ENCODE measurements at places on chromosomes 5 and 9.

DNA sequence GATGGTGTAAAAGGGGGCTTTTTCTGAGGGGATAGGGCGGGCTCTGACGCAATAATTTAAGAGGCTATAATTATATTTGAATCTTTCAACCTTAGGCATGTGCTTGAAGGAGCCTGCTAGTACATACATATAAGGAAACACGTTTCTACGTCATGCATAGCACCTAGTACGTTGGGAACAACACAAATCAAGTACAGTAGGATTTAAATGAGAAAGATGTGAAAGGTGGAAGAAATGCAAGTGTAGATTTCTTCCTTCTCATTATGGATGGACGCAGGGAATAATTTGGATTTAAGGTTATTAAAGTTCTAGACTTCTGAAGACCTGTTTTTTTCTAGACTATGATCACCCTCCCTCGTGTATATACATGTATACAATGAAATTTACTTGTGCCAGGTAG, 927 bp upstream of the CDO1 start:
- no peak for DNase-seq

DNA sequence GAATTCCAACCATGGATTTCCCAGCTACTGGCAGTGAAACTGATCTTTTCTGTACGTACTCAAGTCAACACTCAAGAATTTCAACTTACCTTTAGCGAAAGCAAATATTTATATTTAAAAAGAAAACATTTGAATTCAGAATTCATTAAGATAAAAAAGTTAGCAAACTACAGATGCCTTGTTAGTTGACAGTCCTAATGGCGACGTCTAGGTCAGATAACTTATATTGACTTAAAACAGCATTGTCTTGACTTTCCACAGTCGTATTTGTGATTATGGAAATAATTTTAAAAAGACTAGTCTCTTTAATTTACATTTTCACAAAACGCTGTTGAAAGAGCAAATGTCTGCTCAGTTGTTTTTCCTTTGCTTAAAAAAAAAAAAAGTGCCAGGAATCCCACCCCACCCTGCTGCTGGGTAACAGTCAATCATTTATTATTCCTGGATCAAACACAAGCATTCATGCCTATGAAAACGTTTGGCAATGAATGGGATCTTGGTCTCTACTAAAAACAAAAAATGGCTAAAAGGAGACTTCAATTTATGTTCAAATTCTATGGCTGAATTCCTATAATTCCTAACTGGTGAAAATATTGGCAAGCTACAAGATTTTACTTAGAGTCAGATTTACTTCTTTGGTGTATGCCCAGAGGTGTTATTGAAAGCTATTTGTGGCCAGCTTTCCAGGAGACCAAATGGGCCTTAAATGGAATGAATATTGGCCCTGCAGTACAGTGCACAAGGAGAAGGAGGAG, 22.0 kb downstream of the OR2S2 start:
- no peak for DNase-seq

DNA sequence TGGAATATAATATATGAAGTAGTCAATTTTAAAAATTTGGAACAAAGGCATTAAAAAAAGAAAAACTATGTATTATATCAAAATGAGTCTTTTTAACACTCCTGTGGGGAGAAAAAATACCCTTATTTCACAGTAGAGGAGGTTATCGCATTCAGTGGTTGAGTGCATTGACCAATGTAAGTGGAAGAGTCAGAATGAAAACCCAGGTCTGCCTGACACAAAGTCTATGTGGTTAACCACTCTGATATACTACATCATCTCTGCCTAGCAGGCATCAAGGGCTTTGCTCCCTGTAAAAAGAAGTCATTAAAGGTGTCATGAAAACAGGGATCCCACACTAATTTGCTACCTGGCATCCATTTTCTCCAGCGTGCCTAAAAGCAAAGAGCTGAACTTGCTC, 417.2 kb upstream of the C9orf72 start:
- DNase-seq = no peak

DNA sequence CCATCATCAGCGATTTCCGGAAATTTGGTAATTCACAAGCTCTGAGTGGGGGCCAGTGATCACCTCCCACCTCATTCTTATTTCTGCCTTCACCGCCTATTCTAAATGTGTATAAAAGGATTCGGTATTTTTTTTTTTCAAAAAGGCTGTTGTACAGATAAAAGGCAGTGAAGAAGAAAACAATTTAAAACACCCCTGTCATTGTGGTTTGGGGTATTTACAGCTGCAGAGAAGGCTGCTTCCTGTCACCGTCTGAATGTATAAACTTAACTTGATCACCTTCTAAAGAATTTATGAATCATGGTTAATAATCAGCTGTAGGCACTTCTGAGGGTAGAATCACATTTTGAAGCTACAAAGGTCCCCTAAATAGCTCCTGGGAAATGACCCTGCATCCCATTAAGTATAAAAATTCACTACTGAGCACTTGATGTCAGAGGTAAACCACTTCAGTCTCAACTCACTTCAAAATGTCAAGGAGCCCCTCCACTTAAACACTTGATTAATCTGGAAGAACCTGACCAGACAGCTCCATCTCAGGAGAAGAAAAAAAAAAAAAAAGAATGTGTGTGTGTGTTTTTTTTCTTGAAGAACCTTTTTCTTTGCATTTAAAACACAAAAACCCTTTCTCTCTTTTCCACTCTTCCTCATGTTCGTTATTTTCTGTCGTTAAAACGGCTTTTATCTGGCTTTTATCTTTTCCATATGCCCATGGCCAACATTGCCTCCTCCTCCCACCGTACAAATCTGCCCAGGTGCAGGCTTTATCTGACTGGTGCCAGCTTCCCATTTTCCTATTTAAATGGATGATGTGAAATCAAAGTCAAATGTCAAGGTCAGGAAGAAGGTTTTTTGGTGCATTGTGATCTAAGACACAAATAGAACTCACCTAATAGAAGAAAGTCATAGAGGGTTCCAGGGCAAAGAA, 291.2 kb downstream of the IRX1 start:
- DNase-seq = no peak

DNA sequence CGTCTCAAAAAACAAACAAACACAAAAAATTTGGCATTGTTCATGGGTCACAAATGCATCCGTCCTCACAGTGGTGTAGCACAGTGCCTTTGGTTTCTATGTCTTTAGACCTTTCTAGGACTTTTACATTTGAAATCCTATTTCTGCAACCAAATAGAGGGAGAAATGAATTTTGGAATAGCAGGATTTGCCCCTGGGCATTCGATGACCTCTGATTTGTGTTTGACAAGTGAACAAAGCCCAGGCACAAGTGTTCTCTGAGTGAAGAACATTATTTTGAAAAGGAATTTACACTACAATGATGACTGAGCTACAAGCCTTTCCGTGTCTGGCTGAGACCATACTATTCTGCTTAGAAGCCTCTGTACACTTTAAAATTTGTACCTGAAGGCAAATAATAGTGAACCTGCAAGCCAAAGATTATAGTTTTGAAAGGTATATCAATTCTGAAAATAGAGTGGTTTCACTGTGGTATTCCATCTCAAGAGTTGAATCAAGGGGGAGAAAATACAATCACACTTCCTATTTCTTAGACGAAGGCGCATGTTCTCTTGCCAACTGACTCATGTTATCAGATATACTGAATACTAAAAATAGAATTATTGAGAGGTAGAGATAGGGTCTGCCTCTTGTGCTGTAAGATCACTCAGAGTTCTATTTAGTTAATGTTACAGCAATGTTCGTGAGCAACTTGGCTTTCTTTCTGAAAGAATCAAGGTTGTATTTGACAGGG, 297.6 kb downstream of the KDM4C start:
- DNase-seq = no peak

DNA sequence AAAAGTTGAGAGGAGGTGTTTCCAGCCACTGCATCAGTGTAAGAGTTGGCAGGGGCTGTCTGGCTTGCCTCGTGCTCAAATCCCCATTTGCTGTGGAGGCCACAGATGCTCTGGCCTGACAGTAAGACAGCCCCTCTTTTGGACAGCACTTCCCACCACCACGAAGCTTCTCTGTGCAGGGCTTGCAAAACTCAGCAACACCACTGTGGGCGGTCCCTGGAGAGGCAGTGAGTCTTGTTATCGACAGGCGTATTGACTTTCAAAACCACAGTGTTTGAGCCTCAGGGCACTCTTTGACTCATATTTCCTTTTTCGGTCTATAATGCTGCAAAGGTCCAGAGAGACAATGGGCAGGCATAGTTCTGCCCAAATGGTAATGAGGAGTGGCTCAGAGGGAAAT, 539.5 kb downstream of the EBF1 start:
- no peak for DNase-seq

DNA sequence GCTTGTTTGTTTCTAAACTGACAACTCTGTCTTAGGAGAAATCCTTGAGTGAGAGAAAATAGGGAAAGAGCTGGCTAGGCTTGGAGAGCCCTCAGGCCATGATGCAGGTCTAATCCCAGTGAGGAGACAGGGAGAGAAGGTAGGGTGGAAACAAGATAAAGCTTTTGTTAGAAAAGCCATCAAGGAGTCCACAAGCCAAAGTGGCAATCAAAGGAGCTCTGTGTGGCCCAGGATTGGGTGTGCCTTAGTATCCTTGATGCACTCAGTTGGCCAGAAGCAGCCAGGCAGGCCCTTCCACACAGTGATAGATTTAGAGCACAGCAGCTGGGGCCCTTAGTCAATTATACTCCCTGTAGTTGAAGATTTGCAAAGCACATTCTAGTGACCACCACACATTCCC, 73.9 kb downstream of the ALDH7A1 start:
- DNase-seq = no peak

- DNase-seq = no peak
Measured at GRCh38 chr5:34959323-34959722, 30.0 kb downstream of the DNAJC21 start.

DNA sequence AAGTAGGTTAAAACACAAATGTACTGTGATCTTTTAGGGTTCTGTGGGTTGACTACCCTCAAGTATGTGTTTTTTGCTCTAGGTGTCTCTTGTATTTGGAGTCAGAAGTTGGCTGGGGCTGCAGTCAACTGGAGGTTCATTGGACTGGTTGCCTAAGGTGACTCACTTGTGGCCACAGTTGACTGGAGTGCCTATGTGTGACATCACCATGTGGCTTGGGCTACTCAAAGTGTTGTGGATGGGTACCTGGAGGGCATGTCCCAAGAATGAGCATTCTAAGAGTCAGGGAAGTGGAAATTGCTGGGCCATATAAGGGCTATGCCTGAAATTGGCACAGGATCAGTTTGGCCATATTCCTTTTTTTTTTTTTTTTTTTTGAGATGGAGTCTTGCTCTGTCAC, 27.4 kb downstream of the SNX30 start:
- DNase-seq = no peak

- no peak for DNase-seq
Measured at GRCh38 chr5:148020257-148020988, 43.4 kb upstream of the SPINK5 start.

GRCh38 chr5:82593481-82593880, 315.3 kb upstream of the RPS23 start:
- DNase-seq = no peak

DNA sequence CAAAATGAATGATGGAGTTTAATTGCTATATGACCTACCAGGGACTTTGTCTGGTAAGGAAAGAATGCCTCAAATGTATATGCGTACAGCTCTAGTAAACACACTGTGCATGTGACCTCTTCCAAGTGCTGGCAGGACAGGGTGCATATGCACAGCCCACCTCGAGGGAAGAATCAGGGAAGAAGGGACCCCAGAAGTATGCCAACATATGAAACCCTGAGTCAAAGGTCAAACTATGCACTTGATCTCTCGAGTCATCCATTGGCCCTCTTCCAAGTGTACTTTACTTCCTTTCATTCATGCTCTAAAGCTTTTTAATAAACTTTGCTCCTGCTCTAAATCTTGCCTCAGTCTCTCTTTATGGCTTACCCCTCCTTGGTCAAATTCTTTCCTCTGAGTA, 804.6 kb upstream of the COX7C start:
- no peak for DNase-seq

- DNase-seq = no peak
Measured at GRCh38 chr9:133533857-133534256, 647 bp upstream of the ADAMTSL2 start.

DNA sequence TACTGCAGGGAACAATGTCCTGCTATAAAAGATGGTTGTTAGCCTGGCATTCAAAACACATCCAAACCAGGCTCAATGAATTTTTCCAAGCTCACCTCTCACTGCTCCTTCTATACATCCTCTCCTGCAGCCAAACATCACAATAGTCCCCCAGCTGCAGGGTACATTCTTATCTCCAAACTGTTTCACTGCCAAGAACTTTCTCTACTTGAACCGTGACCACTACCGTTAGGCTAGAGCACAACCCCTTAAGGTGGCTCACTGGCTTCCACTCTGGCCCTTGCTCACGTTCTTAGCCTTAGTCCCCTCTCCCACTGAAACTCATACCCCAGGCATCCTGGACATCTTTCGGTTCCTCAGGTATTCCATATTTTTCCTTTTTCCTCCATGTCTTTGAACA, 29.0 kb upstream of the ANXA6 start:
- DNase-seq = no peak

DNA sequence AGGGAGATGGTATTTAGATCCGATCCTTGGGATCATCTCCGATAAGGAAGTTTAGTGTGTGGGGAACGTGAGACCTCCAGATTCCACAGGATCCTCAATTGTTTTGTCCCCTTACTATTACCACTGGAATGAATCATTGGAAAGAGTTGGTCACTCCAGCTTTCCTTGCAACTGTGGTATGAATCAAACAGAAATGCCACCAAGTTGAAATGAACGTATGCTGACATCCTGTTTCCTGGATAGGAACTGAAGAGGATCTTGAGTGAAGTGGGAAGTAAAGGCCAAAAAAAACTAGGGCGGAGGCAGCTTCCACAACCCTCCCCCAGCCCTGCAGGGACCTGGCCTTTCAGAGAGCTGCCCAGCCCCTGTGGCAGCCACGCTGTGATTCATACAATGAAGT, 23.9 kb downstream of the IRX1 start:
- no peak for DNase-seq

DNA sequence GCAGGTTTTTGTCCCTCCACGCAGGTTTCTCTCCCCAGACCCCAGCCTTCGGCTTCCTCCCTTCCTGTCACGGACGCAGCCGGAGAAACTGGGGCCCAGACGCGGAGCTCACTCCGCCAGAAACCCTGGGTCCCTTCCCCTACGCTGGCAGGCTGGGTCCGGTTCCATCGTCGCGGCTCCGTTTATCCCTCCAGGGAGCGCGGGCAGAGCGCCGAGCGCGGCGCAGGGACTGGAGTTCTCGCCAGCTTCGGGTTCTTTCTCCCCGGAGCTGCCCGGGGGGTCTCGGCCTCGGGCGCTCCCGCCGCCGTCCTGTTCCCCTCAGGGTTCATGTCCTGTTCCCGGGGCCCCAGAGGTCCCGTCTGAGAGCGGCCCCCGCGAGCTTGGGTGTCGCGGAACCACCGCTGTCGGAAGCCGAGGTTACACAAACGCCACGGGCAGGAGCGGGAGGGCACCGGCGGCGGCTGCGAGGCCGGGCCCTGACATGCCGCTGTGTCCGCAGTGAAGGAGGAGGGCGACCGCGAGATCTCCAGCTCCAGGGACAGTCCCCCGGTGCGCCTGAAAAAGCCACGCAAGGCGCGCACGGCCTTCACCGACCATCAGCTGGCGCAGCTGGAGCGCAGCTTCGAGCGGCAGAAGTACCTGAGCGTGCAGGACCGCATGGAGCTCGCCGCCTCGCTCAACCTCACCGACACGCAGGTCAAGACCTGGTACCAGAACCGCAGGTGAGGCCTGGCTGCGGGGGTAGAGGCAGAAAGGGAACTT, 4.6 kb downstream of the BARHL1 start:
- no peak for DNase-seq

GRCh38 chr5:124309241-124309980, 437.0 kb downstream of the ZNF608 start:
- DNase-seq = no peak

Measured in effector CD4-positive, alpha-beta T cell (primary cell).